ENCODE measurements at places on chromosomes 4 and X.

DNA sequence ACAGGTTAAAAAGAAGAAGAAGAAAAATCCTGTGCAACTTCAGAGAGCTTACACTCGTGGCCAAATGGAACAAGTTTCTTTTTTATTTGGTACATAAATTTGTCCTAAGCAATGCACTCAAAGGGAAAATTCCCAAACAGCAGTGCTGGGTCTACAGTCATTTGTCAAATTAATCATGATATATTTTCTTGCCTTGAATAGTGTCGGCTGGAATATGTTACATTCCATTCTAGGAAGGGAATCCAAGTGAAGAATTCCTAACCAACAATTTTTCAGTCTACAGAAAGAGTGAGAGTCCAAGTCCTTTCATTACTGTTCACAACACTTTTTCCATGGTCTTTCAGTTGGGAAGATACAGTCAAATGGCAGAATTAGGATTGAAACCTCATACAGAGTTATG is 63.9 kb downstream of the HAND2 start:
- no peak for DNase-seq

DNA sequence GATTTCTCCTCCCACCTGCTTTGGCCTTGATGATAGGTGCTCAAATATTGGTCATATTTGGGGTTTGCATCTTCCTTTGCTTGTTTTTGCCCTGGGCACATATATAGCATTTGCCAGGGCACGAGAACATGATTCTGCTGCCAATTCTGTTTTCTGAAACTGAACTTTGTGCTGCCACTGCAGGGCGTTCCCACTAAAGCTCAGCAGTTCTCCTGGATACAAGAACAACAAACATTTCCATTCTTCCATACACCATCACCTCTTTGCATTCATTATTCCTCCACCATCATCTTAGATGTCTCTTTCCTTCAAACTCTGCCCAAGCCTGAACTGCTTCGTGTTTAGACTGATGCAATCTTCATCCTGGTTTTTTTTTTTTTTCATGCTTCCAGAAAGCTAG is 36.3 kb upstream of the GATB start:
- no peak for DNase-seq

DNA sequence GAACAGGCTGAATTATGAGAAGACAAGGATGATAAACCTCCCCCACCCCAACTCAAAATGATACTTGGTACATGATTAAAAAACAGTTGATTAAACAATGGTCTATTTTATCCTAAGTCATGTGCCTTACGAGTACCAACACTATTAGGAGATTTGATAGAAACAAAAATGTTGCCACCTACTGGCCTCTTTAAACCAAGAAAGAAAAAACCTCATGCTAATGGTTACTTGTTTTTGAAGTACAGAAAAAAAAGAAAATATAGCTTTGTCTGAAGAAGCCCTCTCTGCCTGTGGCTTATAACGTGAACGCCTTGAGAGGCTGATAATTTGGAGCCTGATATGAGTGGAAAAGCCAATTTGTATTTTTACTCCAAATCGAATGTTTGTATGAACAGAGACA is 538.2 kb downstream of the DMD start:
- no peak for DNase-seq

- DNase-seq = no peak
These were observed 6.2 kb upstream of the AFF1 start for GRCh38 chr4:86928400-86929255.
